GM19239 (cell line): ENCODE measurements at places on chromosomes 2 and 18.

GRCh38 chr2:204586444-204587180 is 41.3 kb downstream of the PARD3B start:
- no peak for DNase-seq

GRCh38 chr2:216829533-216829932 is 30.3 kb downstream of the TNP1 start:
- no peak for DNase-seq

DNA sequence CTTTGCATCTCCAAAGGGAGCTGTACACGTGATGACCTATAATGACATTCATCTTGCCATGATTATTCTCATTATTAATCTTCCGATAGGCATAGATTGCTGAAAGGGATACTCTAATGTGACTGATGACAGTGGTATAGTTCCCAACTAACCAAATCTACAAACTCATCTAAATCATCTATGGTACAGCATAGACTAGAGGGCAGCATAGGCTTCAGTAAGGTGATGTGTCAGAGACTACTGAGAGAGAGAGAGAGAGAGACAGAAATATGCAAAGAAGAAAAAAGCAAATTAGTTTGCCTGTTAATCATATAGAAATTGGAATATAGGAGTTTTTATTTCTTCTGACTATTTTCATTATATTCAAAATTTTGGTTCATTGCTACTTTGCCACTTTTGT is 89.3 kb downstream of the CSRNP3 start:
- no peak for DNase-seq

- DNase-seq: no peak
Observed at GRCh38 chr18:5475267-5475666, 68.5 kb downstream of the EPB41L3 start.

GRCh38 chr18:55316486-55317184 is 271.4 kb downstream of the TCF4 start:
- no peak for DNase-seq

GRCh38 chr18:12989397-12990122 is 1.6 kb upstream of the CEP192 start:
- no peak for DNase-seq

DNA sequence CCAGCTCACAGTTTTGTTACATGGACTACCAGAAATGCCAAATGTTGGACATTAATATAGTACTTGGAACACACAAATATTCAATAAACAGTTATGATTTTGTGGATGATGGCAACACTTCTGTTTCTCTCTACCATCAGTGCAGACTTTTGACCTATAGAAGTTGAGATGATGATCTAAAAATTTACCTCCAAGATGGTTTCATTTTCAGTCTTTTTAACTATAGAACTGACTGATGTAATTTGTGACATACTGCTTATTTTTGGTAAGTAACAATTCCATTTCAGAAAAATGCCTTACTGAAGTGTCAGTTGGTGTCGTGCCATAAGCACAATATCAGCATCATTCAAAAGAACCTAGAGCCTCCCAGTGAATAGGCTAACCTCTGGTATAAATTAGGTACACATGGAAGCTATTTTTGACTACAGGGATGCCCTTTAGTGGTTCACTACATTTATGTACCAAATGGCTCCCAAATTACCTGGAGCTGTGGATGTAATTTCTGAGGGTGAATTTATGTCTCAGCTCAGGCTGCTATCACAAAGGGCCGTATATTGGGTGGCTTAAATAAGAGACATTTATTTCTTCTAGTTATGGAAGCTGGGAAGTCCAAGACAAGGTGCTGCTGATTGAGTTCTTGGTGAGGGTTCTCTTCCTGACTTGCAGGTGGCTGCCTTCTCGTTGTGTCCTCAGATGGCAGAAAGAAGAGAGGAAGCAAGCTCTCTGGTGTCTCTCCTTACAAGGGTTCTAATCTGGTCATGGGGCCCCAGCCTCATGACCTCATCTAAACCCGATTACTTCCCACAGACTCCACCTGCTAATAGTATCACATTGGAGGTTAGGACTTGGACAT is 66.5 kb downstream of the ALPK2 start:
- DNase-seq: no peak

GRCh38 chr2:274503-274902 is 9.8 kb downstream of the ACP1 start:
- no peak for DNase-seq

DNA sequence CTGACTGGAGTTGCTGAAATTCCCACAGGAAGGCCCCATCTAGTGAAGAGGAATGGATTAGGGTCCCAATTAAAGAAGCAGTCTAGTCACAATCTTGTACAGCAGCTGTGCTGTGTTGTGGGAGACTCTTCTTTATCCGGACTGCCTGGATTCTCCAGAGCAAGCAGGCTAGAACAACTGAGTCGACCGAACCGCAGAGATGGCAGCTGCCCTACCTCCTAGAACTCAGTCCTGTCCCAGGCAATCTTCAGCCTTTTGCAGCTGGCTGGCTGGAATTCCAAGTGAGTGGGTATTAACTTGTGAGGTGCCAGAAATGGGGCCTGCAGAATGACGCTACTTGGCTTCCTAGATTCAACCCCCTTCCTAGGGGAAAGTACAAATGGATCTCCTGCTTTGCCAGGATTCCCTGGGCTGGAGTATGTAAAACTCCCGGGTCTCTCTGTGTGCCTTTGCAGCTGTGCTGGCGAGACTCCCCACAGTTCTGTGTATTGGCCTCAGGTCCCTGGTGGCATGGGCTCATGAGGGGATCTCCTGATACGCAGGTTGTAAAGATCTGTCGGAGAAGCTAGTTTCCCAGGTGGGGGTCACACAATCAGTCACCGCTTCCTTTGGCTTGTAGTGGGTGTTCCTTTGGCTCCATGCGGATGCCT is 1952.6 kb upstream of the LRRTM1 start:
- no peak for DNase-seq

- DNase-seq: no peak
Observed at GRCh38 chr2:114007436-114007835, 117.5 kb downstream of the ACTR3 start.

DNA sequence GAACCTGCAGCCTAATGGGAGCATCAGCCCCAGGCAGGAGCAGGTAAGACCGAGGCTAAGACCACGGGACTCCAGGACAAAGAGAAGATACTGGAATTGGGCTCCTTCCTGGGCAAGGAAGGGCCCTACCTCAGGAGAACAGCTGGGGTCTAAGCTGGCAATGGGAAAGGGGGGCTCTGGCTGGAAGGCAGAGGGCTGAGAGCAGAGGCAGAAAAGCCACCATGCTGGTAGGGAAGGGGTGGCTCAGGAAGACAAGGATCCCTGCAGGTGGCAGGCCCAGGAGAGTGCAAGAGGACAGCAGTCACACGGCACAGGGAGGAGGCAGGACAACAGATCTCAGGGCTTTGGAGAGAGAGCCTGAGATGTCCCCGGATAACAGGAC is 203.5 kb downstream of the NDUFA10 start:
- no peak for DNase-seq

DNA sequence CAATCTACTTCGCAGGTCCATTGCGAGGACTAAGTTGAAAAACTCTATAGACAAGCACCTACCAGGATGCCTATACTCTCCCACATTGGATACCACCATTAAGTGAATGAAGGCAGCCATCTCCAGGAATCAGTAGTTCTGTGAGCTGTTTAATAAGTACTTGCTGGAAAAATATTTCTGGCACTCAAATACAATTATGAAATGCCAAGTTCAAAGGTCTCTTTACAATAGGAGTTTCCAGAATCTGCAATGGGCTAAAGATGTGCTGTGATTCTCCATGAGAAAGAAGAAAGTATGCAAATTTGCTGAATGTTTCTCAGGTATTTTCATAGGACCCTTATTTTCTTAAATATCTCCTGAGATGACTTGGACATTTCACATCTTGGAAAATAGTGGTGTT is 103.0 kb downstream of the AP1S3 start:
- no peak for DNase-seq

DNA sequence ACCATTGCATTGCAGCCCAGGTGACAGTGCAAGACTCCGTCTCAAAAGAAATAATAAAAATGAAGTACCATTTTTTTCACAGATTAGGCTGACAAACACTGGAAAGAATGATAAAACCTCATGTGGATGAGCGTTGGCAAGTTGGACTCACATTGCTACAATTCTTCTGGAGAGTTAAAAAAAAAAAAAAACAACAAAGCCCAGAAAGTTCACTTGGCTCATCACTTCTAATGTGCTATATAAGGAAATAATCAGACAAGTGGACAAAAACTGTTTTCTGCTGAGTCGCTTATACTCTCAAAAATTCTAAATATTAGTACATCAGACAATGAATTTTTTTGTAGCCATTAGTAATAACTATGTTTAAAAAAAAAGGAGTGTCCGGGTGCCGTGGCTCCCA is 38.4 kb downstream of the PKP4 start:
- DNase-seq: no peak

GRCh38 chr2:52886556-52886955 is 881.0 kb upstream of the CHAC2 start:
- no peak for DNase-seq

- no peak for DNase-seq
Observed at GRCh38 chr2:36680012-36680411, 16.5 kb upstream of the VIT start.

GRCh38 chr2:204389120-204389519 is 156.2 kb upstream of the PARD3B start:
- DNase-seq: no peak

GRCh38 chr18:80246445-80247392 is 595 bp downstream of the PARD6G start:
- DNase-seq: peak; percentile 45

DNA sequence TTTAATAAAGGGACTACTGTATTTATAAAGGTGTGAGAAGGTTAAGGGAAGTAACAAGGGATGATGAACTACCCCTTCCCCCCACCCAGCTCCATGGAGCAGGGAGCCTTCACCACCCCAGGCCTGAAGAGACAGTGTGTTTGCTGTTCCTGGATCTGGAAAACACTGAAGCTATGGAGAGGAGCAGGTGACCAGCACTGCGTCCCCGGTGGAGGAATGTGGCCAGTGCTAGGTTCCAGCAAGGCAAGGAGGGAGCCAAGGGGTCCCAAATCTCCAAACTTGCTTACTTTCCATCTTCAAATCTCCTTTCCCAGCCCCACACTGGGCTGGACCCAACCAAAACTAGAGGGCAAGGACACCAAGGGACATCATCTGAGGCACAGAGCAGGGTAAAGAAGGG is 128.7 kb upstream of the CD302 start:
- DNase-seq: no peak

GRCh38 chr2:15527074-15527739 is 33.9 kb downstream of the NBAS start:
- no peak for DNase-seq

- no peak for DNase-seq
Observed at GRCh38 chr2:118168615-118169014, 80.3 kb downstream of the INSIG2 start.

GRCh38 chr2:85356186-85356585 is 1.6 kb downstream of the ELMOD3 start:
- no peak for DNase-seq

DNA sequence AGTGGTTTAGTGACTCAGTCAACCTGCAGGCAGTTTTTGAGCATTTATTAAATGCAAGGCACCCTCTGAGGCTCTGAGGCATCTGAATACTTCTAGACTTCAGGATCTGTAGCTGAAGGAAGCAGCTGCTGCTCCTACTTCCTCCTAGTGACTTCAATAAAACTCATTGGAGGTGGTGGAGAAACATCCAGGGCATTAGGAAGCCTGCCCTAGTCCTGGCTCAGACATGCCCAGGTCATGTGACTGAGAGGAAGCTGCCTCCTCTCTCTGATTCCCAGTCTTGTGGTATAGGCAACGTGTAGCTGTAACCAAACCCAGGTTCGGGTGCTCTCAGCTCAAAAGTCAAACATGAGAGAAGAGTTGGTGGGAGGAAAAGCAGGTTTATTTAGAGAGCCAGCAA is 287.2 kb upstream of the GYPC start:
- no peak for DNase-seq

GRCh38 chr2:149438330-149438960 is 108.1 kb downstream of the LYPD6 start:
- DNase-seq: no peak

DNA sequence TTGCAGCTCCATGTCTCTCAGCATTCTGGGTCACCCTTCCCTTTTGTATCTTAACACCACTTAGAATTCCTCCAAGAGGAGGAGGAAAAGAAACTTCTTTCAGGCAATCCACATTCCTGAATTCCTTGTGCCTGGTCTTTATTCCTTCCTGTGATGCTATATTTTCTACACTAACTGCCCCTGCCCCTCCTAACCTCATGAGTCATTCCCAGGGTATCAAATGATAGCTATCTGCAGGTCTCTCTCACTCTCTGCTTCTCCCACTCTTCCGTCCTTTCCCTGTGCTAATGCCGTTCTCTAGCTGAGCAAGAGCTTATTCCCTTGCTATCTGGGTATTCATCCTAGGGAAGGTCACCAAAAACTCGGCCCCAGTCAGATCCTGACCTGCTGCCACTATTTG is 395.0 kb upstream of the TCF4 start:
- no peak for DNase-seq

DNA sequence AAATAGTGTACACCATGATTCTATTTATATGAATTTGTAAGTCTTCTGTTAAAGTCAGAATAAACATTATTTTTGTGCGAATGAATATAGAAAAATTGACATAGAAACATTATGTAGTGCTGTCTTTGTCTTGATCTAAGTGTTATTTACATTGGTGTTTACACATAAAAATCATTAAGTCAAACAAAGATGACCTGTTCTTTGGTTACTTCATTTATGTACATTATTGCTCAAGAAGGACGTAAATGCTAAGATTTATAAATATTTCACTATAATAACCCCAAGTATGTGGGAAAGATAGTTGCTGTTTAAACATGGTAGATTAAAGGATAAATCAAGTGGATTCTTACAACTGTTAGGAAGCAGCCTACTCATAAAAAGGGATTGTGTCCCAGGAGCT is 536.8 kb upstream of the DSEL start:
- no peak for DNase-seq

- DNase-seq: no peak
Observed at GRCh38 chr18:63140038-63140450, 179.5 kb downstream of the BCL2 start.

DNA sequence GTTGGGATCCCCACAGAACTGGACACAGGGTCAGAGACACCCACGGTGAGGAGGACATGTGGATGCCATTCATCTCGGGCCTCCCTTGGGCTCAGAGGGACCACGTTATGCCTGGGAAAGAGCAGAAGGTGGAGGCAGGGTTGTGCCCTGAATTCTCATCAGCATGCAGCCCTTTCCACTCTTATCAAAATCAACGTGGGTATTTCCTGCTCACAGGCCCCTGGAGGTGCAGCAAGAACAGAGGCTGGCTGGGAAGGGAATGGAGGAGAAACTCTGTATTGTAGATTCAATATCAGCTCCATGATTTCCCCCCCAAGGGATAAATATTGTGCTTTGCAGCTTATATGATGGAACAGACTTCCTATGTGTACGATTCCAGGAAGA is 90.9 kb downstream of the SETBP1 start:
- no peak for DNase-seq

GRCh38 chr2:109337221-109337620 is 208.2 kb downstream of the SH3RF3 start:
- no peak for DNase-seq
